A549 treated with DMSO at 1 μM for 4 hours (cell line): ENCODE measurements at places on chromosomes 1 and 21. TPM values are rescaled to one million over a fixed set of nuclear protein-coding genes. Genes with fewer than 3 reads are reported as not detected.

The RUNX3 gene
- total RNA-seq, result 5.1 to 9.6 TPM (median 6.2 TPM) in 5 replicates

The ARHGAP30 gene
- total RNA-seq, result 0.06 to 0.13 TPM (median 0.10 TPM) in 5 replicates

The TOMM20 gene
- total RNA-seq, result 109 to 129 TPM (median 125 TPM) in 5 replicates

The LAX1 gene
- not detected in 5 replicates for total RNA-seq

The C1QA gene
- total RNA-seq, result not detected in 5 replicates

The PGBD5 gene
- total RNA-seq, result 0.66 to 1.5 TPM (median 0.97 TPM) in 5 replicates

The TCP10L gene
- 0.40 to 1.2 TPM (median 0.59 TPM) in 5 replicates for total RNA-seq

The SLC25A34 gene
- 0.13 to 0.40 TPM (median 0.21 TPM) in 5 replicates for total RNA-seq

The TSSK3 gene
- 0.09 to 0.37 TPM in 2 of 5 replicates, not detected in the others for total RNA-seq

The CASQ2 gene
- total RNA-seq, result not detected in 5 replicates

The PLA2G5 gene
- not detected in 5 replicates for total RNA-seq

The NBPF10 gene
- total RNA-seq, result 0.55 to 0.76 TPM (median 0.61 TPM) in 5 replicates

The CLCA4 gene
- not detected in 5 replicates for total RNA-seq

The CYP4A11 gene
- total RNA-seq, result not detected in 5 replicates

The PRELP gene
- 0.02 TPM in 2 of 5 replicates, not detected in the others for total RNA-seq

The LEFTY1 gene
- total RNA-seq, result 0.11 to 0.38 TPM (median 0.30 TPM) in 5 replicates

The BRDT gene
- not detected in 5 replicates for total RNA-seq

The AVPR1B gene
- total RNA-seq, result not detected in 5 replicates

The A3GALT2 gene
- total RNA-seq, result not detected in 5 replicates

The PDZK1 gene
- 0.56 to 1.0 TPM (median 0.70 TPM) in 5 replicates for total RNA-seq
